ENCODE measurements at places on chromosomes 12 and 14. TPM values are rescaled to one million over a fixed set of nuclear protein-coding genes. Genes with fewer than 3 reads are reported as not detected.

IQSEC3 gene
- total RNA-seq = 1.8 TPM

MGST1 gene
- total RNA-seq = 7.7 TPM

AKAP6 gene
- total RNA-seq = 176 TPM

LGR5 gene
- total RNA-seq = 0.37 TPM

DNA sequence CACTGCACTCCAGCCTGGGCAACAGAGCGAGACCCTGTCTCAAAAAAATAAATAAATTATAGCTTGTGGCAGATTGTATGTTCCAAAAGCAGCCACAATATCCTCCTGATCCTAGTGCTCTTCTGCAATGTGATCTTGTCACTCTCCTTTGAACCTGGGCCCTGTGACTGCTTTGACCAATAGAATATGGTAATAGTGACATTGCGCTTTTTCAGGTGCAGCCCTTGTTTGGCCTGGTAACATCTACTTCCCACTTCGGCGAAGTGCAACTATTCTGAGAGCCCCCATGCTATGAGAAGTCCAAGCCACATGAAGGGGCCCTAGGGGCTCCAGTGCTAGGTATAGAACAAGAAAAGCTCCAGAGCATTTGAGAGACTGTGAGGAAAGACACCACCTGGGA, 31.1 kb upstream of the DENND5B start:
- no peak for DNase-seq
- H3K27me3 ChIP-seq = no peaks in the 10 kb centered on the region
- H3K4me3 ChIP-seq = no peak overlapping the region
- no peaks in the 10 kb centered on the region for H3K36me3 ChIP-seq

- no peak for DNase-seq
- H3K36me3 ChIP-seq = no peaks in the 10 kb centered on the region
- H3K4me1 ChIP-seq = no peaks in the 10 kb centered on the region
- no peak overlapping the region for H3K4me3 ChIP-seq
- H3K27ac ChIP-seq = no peak overlapping the region
Measured at GRCh38 chr12:117903110-117903840, 65.5 kb downstream of the KSR2 start.

DNA sequence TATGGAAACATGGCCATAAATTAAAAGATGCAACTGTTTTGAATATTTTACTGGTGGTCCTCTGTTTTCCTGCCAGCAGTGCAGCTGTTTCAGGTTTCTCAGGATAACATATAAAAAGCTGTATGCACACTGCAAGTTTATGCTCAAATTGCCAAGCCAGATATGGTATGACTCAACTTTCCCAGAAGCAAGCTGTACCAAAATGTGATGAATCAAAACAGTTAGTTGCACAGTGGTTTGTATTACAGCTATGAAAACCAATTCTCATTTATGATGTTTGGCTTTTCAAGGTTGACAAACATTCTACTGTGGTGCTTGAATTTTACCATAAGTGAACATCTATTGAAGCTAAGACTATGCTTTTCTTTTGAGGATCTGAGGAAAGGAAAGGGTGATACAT, 15.5 kb downstream of the TRMT5 start:
- H3K36me3 ChIP-seq = no peaks in the 10 kb centered on the region
- DNase-seq = no peak
- H3K27ac ChIP-seq = no peak overlapping the region
- H3K4me1 ChIP-seq = no peaks in the 10 kb centered on the region

DNA sequence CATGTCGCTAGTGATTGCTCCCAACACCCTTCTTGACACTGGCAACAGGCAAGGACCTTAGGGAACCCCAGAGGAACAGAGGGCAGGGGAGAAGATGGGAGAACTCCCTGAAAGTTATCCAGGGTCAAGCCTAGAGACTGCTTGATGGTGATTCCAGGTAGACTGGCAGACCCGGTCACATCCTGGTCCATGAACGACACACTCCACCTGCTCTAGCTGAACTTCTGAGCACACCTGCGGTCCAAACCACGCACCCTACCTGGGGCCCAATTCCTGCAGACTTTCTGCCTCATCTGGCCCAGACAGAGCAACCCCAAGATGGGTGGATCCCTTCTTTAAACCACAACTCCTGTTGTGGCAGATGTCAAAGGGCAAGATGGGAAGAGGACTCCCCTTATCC, 34.2 kb downstream of the NCKAP5L start:
- no peak overlapping the region for H3K27ac ChIP-seq
- no peaks in the 10 kb centered on the region for H3K36me3 ChIP-seq

DNA sequence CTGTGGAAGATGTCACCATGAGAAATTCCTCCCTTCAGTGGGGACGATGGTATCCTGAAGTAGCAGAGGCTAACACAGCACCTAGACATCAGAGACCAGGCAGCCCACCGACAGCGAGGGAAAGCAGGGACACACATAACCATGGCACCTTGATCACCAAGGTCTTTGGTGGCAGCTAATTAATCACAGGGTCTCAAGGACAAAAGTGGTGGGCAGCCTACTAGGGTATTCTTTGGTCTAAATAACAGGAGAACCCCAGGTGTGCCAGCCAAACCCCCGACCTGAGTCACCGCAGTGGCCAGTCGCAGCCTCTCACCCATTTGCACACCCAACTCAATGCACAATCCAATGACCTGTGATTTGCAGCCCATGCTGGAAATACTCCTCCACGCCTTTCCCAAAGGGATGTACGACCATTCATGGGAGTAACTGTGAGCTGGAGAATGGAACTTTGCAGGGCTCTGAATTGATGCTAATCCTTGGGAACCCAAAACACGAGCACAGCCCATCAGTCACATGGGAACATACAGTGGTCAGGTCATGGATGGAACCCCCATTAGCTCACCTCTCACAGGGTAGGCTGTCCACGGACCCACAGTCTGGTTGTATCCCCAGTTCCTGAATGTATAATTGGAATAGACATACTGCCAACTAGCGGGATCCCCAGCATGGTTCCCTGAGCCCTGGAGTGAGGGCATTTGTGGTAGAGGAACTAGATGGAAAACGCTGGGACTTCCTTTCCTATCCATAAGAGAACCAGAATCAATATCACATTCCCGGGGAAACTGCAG, 58.7 kb upstream of the C14orf180 start:
- no peaks in the 10 kb centered on the region for H3K4me1 ChIP-seq
- no peak overlapping the region for H3K4me3 ChIP-seq
- no peak for DNase-seq
- H3K27me3 ChIP-seq = no peaks in the 10 kb centered on the region
- no peak overlapping the region for H3K27ac ChIP-seq

Data from heart right ventricle (tissue), 16 donors.